ENCODE measurements at places on chromosomes 7 and 10.

GRCh38 chr10:19133992-19134391 lies 85.4 kb downstream of the MALRD1 start:
- no peak for DNase-seq

- DNase-seq, result no peak
These were observed 34.0 kb downstream of the LYZL1 start for GRCh38 chr10:29322918-29323317.

- no peak for DNase-seq
These were observed 80.9 kb upstream of the APBB1IP start for GRCh38 chr10:26357203-26357602.

- DNase-seq, result no peak
These were observed 14.6 kb downstream of the GATA3 start for GRCh38 chr10:8069108-8069507.

DNA sequence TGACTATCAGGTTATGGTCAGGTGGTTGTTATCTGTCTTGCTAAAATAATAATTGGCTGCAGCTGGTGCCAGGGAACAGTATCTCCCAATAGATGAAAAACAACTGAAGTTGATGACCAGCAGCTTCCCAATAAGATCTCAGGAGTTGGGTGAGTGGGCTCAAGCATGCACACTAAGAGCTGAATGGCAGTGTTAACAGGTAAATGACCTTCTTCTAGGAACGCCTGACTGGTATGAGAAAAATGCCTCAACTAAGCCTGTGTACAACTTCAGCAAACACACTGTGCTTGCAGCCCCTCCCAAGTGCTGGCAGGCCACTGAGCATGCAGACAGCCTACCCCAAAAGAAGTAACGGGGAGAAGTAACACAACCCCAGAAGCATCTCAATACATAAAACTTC lies 636.9 kb downstream of the ACTR3B start:
- DNase-seq, result no peak

DNA sequence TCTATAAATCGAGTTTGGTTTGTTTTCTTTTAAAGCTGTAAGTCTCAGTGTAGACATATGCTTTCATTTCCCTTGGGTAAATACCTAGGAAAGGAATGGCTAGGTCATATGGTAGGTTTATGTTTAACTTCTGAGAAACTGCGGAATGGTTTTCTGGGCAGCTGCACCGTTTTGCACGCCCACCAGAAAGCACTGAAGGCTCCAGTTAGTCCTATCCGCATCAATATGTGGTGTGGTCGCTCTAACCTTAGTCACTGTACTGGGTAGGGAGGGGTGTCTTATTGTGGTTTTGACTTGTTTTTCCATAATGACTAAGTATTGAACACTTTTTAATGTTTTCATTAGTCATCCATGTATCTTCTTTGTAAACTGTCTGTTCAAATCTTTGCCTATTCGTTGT lies 279.5 kb upstream of the AKR1E2 start:
- DNase-seq, result no peak

DNA sequence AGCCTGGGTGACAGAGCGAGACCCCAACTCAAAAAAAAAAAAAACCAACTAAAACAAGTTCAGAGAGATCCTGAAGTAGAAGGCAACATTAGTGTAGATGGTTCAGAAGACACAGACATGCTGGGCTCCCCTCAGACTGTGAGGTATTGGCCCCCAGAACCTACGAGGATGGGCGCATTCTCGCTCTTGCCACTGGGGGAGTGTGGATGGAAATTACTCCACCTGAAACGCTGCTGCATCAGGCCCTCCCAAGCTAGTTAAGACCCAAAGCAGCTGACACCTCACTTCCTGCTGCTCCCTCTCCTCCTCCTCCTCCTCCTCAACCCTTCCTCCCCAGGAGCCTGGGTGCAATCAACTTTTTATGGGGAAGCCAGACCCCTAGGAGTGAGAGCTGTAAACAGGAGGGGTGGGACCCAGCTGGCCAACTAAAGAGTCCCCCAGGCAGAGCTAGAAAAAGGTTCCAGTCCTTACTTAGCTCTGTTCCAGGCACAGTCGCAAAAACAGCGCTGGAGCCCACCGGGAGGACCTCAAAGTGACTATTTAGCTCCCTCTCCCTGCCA lies 7.4 kb downstream of the SH3PXD2A start:
- DNase-seq, result no peak

GRCh38 chr7:93758631-93759030 lies 131.9 kb downstream of the TFPI2 start:
- no peak for DNase-seq

- no peak for DNase-seq
These were observed 81.7 kb upstream of the ITPRID1 start for GRCh38 chr7:31432176-31432575.
